Bone marrow (tissue), 2 donors: ENCODE measurements at places on chromosomes 1 and 21.

- no peak for DNase-seq
Measured at GRCh38 chr1:171212607-171213351, 27.7 kb downstream of the FMO2 start.

GRCh38 chr1:4305526-4306301 lies 348.7 kb upstream of the AJAP1 start:
- DNase-seq: no peak

DNA sequence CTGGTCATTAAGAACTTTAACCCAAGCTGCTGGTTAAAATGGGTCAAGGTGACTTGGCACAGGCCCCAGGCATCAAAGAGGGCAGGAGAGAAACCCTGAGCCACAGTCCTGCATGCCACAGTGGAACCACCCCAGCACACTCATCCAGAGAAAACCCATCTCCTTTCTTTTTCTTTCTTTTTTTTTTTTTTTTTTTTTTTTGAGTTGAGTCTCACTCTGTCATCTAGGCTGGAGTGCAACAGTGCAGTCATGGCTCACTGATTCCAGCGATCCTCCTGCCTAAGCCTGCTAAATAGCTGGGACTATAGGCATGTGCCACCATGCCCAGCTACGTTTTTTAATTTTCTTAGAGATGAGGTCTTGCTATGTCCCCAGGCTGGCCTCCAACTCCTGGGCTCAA lies 109.2 kb upstream of the RAB4A start:
- DNase-seq: no peak

DNA sequence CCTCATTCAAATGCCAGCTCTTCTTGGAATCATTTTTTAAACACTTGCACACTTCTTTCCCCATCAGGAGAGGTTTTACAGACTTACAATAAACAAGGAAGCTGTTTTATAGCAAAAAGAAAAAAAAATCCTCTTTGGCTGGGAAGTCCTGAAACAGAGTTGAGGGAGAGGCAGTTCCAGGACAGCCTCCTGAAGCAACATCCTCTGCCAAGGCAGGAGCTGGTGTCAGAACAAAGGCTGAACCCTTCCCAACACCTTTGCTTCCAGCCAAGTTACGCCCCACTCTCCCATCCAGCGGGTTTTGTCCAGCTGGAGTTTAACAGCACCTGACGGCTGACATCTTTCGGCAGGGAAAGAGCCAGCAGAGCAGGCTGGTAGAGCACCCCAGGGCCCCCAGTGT lies 287.8 kb downstream of the RRAGC start:
- DNase-seq: no peak
